GM12892 (cell line): ENCODE measurements at places on chromosomes 4 and X.

DNA sequence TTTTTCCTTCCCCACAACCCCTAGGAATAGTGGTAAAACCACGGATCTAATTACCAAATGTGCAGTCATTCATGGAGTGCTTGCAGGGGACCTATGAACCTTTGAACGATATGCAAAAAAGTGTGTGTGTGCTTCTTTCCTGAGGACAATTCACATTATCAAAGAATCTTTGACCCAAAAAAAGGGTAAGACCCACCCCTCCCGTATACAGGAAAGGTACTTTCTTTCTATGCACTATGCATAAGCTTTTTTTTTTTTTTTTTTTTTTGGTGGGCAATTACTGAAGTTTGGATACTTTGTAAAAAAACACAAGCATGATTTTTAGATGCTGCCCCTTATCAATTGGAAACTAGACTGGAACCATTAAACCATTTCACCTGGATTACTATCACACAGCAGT, 31.4 kb downstream of the SPRY1 start:
- DNase-seq = no peak

- DNase-seq = no peak
Observed at GRCh38 chr4:77582711-77583110, 22.9 kb upstream of the CXCL13 start.

- no peak for DNase-seq
Observed at GRCh38 chrX:110428144-110428543, 69.5 kb downstream of the RTL9 start.

DNA sequence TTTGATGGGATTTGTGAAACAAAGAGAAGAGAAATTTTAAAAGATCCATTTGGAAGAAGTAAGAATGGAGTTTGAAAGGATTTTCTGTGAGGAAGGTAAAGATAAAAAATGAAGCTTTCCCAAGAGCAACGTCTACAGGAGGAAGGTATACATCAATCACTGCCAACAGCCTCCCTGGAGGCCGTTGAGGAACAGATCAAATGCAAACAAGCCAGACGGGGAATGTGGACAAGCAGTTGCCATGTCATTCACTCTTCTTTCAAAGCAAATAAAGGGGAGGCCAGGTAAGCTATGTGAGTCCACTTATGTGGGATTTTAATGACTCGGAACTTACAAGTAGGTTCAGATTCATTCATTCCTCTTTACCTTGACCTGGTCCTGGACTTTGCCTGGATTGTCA, 1020.5 kb upstream of the AGA start:
- DNase-seq = no peak

DNA sequence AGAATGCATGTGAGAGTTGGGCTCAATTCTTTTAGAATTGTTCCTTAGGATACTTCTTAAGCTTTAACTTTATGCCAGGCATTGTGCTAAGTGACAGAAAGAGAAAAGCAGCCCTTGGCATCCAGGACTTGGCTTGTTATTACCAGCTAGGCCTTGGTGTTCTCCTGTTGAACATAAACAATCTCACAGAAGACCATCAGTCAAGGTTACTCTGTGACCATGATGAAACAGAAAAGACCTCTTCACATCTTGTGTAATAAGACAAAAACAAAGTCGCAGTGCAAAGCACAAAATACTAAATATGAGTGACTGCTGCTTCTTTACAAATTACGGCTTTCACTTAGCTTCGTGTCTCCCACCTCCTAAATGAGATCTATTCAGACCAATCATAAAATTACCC, 71.6 kb downstream of the CHIC2 start:
- DNase-seq = no peak

DNA sequence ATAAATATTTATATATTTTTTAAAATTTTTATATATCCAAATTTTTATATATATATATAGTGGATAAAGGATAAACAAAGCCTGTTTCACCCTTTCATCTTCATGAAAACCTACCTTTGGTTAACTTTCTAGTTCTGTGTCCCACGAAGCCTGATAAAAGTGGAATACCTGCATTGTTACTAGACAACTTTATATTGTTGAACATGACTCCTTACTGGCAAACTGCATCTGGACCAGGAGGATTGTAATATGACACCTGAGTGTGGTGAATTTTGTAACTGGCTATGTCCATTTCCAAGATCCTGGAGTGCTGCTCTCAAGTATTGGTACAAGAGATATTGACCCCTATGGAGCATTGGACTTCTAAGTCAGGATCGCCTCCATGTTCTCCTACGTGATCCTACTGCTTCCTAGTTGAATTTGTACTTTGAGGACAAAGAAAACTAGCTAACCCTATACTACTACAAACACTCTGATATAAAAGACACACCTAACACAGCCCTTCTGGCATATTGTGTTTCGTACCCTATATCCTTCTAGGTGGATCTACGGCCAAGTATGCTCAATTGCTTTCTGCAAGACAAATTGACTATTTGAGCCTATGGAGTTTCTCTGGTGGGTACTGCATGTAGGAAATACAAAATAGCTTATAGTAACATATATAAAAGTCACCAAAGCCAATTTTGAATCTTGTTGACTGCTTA, 61.3 kb upstream of the PRRG1 start:
- DNase-seq = no peak

DNA sequence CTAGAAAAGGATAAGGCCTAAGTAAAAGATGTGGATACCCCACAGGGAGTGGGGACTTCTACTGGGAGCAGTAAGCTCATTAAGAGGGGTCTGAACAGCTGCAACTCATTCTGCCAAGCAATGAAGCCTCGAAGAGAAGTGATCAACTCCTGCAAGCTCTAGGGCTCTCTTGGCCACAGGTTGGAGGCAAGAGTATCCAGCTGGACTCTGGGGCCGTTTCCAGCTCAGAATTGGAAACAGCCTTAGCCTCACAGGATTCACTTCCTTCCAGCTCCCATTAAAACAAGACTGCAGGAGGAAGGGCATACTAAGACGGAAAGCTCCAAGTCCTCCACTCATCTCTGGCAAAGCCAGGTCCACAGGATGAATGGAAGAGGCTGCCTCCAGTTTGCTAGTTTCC, 126.3 kb downstream of the ATG4A start:
- DNase-seq = no peak

GRCh38 chrX:45952030-45952429, 593.2 kb downstream of the ZNF674 start:
- no peak for DNase-seq

- DNase-seq = no peak
Observed at GRCh38 chr4:73964862-73965611, 16.8 kb downstream of the PF4 start.

DNA sequence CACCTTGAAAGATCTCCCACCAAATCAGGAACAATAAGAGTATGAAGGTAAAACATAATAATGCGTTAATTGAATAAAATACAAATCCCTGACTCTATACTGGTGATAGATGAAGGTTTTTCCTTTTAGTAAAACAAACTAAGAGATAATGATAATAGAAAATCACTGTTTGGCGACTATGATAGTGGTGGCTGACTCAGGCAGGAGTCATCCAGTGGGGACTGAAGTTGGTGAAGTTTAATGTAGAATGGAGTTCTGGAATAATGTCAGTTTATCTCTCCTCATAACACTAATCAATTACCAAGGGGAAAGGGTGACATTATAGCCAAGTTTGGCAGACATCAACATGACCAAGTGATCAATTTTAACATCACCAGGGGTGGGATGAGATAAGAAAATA, 21.3 kb downstream of the ABCG2 start:
- DNase-seq = no peak

- DNase-seq = no peak
Observed at GRCh38 chrX:100341142-100341510, 68.9 kb downstream of the PCDH19 start.

GRCh38 chr4:95289028-95289634, 259.6 kb downstream of the UNC5C start:
- no peak for DNase-seq

GRCh38 chrX:51976503-51976902, 83.1 kb downstream of the MAGED1 start:
- no peak for DNase-seq

- DNase-seq = no peak
Observed at GRCh38 chr4:155530290-155530689, 136.4 kb upstream of the GUCY1A1 start.

DNA sequence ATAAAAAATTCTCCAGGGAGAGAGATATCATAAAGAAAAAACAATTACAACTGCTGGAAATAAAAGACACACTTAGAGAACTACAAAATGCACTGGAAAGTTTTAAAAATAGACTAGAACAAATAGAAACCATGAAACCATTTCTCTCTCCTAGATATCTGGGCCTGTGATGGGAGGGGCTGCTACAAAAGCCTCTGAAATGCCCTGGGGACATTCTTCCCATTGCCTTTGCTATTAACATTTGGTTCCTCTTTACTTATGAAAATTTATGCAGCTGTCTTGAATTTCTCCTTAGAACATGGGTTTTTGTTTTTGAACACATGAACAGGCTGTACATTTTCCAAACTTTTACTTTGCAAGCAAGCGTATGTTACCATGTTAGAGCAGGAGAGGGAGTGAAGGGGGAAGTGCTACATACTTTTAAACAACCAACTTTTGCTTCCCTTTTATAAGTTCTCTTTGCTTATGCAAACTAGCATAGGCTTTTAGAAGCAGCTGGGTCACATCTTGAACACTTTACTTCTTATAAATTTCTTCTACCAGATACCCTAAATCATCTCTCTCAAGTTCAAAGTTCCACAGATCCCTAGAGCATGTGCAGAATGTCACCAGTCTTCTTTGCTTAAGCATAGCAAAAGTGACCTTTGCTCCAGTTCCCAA, 47.9 kb upstream of the PACRGL start:
- no peak for DNase-seq

- DNase-seq = no peak
Observed at GRCh38 chr4:153060196-153060595, 124.1 kb downstream of the FHDC1 start.

GRCh38 chr4:138537731-138538490, 295.8 kb upstream of the SLC7A11 start:
- no peak for DNase-seq

GRCh38 chr4:99863804-99864203, 30.4 kb downstream of the LAMTOR3 start:
- no peak for DNase-seq

- DNase-seq = no peak
Observed at GRCh38 chr4:169649545-169650226, 29.3 kb downstream of the CLCN3 start.

- DNase-seq = no peak
Observed at GRCh38 chr4:121299367-121299766, 81.5 kb downstream of the QRFPR start.

DNA sequence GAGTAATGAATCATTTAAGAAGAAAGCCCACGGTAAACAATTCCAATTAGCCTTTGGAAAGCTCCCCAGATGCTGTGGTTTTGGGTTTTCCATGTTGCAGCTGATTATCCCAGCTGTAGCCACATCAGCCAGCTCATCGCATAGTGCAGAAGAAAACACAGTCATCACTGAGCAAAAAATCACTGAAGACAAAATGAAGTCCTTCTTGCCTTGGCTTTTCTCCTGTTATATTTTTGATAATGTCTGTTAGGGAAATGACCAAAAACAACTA, 193.0 kb upstream of the C1QTNF7 start:
- DNase-seq = no peak

DNA sequence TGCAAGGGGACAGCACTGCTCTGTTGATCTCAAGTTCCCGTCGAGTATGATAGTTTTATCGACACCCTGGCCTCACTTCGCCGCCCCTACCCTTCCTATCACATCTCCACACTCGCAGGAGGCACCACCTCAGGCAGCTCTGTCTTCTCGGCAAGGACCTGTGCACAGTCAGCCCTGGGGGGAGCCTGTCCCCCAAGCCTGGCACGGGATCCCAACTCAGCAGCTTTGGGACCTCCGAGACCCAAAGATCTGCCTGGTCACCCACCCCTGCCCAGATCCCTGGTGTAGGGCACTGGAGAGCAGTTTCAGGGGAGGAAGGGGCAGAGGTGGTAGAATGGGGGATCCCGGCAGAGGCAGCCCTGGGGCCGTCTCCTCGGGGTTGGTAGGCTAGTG, 18.0 kb upstream of the UBA1 start:
- peak; percentile 11 for DNase-seq

DNA sequence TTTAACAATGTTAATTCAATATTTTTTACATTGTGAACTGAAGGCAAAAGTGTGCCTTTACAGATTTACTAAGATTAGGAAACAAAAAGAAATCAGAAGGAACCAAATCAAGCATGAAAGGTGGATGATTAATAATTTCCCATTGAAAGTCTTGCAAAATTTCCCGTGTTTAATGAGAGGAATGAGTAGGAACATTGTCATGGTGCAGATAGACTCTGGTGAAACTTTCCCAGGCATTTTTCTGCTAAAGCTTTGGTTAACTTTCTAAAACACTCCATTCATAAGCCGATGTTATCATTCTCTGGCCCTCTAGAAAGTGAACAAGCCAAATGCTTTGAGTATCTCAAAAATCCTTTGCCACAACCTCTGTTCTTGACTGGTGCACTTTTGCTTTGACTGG, 1522.8 kb upstream of the PABPC4L start:
- no peak for DNase-seq

DNA sequence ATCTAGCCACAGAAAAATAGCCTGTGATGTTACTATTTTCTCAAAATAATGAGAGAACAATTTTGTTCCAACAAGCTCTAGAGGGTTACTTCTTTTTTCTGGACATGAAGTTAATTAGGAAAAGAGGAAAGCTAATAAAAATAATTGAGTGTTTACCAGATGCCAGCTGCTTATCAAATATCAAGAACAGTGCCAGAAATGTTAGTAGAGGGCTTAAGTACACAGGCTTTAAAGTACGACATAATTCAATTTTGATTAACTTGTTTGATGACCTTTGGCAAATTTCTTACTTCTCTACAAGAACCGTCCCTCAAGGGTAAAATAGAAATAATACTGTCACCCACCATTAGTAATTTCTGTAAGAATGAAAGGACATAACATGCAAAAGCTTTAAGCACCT, 977.0 kb downstream of the FSTL5 start:
- no peak for DNase-seq

- DNase-seq = no peak
Observed at GRCh38 chr4:92825256-92825655, 521.5 kb downstream of the GRID2 start.

- DNase-seq = no peak
Observed at GRCh38 chr4:3827616-3828492, 61.7 kb downstream of the ADRA2C start.

- DNase-seq = no peak
Observed at GRCh38 chr4:43066415-43066814, 173.9 kb downstream of the GRXCR1 start.

DNA sequence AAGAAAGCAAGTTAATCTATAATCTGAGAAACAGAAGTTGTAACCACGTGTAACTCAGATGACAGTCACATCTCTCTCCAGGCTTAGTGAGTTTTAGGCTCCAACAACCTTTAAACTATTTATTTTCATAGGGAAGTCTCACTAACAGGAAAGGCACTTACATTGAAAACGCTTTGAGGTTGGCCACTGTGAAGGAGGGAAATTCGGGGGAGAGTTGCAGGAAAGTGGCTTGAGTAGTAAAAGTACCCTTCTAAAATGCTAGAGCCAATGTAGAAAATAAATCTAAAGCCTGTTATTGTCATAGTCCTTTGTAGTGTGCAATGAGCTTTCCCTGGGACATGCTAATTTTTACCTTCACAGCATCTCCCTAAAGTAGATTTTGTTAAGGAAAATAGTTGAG, 995 bp upstream of the NFXL1 start:
- no peak for DNase-seq
